NCI-H1417 (cell line): ENCODE measurements at places on chromosomes 1 and 21.

DNA sequence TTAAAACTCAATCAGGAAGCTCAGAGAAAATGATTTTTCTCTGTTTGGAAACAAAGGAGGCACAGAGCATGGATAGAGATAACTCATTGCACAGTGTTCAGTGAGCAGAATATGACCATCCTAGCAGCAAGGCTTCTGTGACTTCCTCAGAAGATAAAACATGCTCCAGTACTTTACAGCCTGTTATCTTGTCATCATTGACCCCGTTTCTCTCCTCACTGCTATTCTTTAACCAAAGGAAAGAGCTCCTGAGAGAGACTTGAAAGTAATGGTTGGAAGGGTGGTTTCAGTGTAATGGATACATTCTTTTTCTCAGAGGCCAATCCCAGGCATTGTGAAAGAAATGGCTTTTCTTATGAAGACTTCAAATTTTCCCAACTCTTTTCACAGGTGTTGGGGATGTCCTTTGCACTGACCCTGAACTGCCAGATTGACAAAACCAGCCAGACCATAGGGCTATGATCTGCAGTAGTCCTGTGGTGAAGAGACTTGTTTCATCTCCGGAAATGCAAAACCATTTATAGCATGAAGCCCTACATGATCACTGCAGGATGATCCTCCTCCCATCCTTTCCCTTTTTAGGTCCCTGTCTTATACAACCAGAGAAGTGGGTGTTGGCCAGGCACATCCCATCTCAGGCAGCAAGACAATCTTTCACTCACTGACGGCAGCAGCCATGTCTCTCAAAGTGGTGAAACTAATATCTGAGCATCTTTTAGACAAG lies 25.9 kb downstream of the CD53 start:
- no peak for DNase-seq

DNA sequence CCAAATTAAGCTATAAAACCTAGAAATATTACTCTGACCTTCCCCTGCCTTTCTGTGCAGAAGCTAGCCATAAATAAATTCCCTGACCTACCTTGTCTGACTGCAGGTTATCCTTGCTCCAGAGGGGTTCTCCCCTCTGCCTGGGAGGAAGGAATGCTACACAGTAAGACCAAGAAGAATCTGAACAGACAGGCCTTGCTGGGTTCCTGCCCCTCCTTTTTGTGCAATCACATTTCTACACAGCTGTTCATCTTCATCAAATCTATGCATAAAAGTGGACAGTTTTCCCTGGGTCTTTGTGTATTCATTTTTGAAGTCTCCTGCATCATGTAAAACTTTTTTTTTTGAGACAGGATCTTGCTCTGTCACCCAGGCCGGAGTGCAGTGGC lies 50.6 kb downstream of the DNTTIP2 start:
- DNase-seq = no peak

- no peak for DNase-seq
These were observed 55.5 kb upstream of the GADD45A start for GRCh38 chr1:67629370-67630075.

- DNase-seq = no peak
These were observed 120.5 kb downstream of the LACTBL1 start for GRCh38 chr1:22852144-22852655.

GRCh38 chr1:79295967-79296366 lies 289.4 kb upstream of the ADGRL4 start:
- no peak for DNase-seq

GRCh38 chr21:39198800-39199199 lies 15.5 kb upstream of the PSMG1 start:
- DNase-seq = no peak

DNA sequence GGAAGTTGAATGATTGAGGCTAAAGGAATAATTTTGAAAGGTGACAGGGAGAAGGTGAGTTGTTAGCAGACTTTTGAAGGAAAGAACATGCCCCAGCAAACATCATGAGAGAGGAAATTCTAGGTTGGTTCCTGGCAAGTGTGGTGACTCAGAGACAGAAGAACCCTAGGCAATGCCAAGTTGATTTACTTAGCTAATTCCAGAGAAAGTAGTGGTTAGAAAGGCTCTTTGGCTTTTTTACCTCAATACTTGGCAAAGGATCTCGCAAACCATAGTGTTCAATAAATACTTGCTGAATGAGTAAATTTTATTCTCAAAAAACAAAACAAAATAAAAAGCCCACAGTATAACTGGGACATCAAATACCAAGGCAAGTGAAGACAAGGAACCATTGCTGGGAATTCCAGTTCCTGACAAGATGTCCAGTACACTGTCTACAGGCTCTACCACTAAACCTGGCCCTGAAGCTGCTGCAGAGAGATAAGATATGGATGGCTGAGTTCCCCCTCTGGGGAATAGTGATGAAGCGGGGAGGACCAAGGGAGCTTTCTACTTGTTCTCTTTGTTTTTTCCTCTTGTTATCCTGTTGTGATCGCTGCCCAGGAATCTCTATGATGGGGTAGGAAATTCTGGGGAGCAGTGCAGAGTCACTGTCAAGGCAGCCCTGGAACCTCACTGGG lies 48.2 kb downstream of the IL12RB2 start:
- no peak for DNase-seq

- DNase-seq = no peak
These were observed 120.3 kb downstream of the PPIAL4G start for GRCh38 chr1:148362626-148363438.

GRCh38 chr1:150009604-150010392 lies 728 bp downstream of the OTUD7B start:
- peak; percentile 54 for DNase-seq

DNA sequence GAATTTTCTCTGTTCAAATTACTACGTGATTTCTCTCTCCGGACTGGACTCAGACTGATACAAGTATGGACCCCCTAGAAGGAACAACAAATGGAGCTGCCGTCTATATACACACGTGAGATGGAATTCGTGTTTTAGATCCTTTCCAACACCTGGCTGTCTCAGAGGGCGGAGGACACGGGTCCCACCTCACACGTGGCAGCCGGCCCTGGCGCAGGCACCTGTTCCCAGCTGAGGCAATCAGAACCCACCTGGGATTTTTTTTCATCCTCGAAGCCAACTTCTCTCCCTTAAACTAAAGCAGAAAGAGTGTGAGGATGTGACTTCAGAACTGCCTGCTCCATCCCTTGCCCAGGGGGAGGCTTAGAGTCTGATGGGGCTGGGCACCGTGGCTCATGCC lies 34.1 kb upstream of the SCCPDH start:
- peak; percentile 67 for DNase-seq

DNA sequence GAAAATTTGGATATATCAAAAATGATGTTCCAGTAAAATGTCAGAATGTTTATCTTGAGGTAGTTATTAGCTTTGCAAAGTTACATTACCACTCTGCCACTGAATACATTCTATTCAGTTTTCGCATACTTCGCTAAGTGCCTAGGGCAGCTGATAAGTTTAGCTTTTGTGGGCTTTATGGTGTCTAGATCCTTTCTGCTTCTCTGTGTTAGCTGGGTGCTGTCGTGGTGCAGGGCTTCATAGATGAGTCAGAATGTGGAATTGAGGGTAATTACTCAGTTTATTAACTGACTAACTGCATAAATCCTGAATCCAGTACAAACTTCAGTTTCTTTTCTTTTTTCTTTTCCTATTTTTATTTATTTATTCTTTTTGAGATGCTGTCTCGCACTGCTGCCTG lies 21.5 kb downstream of the NCAM2 start:
- DNase-seq = no peak

DNA sequence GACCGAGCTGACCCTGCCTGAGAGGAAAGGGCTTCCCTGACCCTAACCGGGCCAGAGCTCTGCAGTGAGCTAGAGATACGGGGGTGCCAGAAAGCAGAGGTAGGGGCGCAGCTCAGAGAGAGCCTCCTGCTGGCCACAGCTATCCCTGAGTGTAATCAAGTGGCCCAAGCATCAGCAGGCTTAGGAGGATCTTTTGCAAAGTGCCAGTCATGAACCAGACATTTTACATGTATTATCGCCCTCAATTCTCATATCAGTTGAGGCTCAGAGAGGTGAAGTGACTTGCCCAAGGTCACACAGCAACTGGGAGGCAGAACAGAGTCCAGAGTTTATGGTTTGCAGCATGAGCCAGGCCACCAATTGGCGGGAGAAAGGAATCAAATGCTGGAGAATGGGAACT lies 7.0 kb upstream of the ID3 start:
- DNase-seq = no peak

DNA sequence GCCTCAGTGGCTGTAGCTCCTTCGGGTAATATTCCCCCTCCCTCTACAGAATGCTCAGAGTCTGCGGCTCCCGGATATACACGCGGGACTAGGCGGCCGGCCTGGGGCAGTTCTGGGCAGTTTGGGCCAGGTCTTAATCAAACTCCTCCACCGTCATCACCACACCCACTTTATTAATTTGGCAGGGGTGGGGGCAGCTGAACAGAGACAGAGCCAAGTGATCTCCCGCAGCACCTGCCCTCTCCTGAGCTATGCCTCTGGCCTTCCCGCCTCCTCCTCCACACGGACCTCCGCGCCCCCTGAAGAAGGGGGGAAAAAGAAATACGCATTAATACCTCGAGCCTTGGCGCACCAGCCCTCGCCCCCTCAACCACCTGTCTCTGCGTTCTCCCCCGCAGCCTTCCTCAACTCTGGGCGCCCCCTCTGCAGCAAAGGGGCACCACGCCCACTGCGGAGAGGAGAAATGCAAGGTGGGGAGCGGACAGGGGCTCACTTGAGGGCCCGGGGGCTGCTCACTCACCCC lies 42.6 kb downstream of the CD34 start:
- DNase-seq = no peak

DNA sequence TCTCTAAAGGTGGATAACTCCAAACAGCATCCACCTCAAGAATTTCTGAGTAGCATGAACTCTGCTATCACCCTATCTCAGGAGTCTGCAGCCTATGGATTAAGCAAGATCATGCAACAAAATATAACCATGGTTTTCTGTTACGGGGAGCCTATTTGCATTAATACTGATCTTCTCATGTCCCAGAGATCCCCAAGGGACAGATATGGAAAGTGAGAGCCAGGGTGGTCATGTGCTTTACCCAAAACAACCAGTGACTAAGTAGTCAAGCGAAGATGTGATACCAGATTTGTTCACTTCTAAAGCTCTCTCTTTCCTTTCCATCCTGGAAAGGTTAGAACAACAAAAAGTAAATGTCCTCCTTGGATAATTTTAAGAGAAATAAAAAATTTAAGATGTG lies 125.1 kb downstream of the PRRX1 start:
- DNase-seq = no peak

DNA sequence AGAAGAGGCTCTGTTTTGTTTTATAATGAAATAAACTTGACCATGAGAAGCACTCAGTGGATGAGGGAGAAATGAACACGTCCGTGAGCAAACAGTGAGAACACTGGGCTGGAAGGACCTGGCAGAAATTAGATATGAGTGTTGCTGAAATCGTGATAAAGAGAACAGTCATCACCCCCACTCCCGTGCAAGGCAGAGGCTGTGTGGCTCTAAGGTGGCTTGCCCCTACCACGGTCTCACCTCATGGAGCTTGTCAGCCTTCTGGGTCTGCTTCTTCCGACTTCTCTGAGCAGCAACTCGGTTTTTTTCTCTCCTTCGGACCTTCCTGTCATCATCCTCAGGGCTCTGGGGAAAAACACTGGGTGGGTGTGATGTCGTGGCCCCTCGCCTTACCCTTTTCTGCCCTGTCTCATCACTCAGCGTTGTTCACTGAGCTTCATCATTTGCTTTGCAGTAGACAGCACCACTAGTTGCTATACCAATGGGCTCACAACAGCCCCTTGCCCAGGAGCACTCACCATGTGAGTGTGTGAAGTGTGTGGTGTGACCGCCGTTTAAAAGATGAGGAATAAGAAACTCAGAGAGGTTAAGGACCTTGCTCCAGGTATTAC lies 2.8 kb downstream of the BATF3 start:
- DNase-seq = no peak

DNA sequence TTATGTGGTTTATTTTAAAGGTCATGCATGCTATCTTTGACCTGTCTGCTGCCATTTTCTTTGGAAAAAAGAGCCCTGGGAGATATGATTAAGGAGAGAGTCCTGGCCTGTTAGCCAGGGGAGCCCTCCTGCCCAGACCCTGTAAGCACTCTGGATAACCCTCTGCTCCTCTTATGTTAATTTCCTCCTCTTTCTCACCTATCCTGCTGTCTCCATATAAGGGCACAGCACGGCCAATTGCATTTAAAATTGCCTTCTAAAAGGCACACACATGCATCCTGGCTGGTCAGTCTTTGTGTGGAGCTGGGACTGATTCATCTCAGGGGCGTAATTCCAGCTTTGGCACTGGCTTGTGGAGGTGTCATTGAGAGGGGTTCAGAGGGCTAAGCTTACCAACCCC lies 158.9 kb downstream of the ST6GALNAC5 start:
- DNase-seq = no peak

GRCh38 chr1:193104502-193104906 lies 710 bp downstream of the GLRX2 start:
- DNase-seq = peak; percentile 56

DNA sequence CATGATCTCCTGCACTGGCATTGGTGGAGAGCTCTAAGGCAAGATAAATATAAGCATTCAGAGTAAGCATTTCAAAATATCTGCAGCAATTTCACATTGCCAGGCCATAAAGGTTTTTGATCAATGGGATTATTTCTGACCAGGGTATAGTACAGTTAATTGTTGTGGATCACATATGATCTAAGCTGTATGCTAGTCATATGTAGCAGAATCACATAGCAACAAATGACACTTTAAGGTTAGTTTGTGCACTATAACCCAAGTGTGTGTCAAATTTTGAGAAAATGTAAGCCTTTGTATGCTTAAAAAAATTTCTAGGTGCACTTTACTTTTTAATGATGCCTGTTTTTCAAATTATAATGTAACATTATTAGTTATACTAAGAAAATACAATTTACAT lies 386.0 kb upstream of the ADAMTS5 start:
- DNase-seq = no peak

GRCh38 chr1:22639286-22639685 lies 2.9 kb downstream of the C1QA start:
- DNase-seq = no peak

DNA sequence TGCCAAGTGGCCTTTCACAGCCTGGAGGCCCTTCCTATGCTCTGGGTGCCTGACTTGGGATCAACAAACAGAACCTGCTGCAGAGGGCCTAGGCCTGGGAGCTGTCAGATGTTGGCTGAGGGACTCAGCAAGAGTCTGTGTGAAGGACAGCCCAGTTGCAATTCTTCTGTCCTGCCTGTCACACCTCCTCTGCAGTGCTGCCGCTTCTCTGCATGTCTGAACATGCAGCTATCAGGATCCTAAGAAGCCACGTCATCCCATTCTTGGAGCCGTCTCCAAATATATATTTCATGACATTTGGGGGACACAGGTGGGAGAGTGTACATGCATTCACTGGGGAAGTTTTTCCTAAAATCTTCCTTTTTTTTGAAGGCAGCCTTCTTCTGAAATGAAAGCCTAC lies 8.6 kb downstream of the FCAMR start:
- DNase-seq = no peak
